Stimulated activated CD4-positive, alpha-beta T cell treated with anti-CD3 and anti-CD28 coated beads, TNF-alpha, amount 100 ng/mL, for 24 hours (primary cell): ENCODE measurements at places on chromosomes 12 and 14.

DNA sequence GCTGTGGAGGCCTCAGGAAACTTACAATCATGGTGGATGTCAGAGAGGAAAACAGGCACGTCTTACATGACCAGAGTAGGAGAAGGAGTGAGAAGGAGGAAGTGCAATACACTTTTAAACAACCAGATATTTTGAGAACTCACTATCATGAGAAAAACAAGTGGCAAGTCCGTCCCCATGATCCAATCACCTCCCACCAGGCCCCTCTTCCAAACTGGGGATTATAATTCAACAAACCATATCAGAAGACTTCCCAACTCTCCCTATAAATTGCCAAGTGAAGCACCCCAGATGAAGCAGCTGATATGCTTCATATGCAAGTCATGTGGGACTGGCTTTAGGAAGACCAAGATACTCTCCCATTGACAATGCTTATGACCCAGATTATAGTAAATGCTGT, 11.6 kb upstream of the ACSM4 start:
- no peak for DNase-seq

DNA sequence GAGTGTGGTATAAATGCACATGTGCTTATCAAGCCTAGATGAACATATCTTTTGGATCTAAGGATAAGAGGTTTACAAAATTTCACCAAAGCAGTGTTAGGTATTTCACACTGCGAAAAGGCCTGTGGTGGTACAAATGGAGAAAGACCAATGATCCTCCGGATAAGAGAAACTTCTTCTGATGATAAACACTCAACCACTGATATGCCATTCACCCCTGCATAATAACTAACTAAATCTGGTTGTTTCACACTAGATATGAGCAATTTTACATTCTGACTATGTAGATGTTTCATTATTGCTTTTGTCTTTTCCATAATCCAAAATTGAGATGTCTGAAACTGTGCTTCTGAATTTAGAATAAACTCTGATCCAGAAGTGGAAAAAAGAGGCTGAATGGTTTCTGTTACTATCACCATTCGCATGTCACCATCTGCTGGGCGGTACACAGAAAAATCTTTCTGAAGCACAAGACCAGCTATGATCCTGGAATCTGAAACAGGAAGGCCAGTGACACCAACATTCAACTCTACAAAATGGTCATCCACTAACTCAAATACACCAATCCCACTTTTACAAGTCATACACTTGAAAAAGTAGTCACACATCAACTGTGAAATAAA, 1.3 kb downstream of the BBS10 start:
- DNase-seq = no peak

- no peak for DNase-seq
These were observed 255.2 kb downstream of the EMP1 start for GRCh38 chr12:13451776-13452175.

DNA sequence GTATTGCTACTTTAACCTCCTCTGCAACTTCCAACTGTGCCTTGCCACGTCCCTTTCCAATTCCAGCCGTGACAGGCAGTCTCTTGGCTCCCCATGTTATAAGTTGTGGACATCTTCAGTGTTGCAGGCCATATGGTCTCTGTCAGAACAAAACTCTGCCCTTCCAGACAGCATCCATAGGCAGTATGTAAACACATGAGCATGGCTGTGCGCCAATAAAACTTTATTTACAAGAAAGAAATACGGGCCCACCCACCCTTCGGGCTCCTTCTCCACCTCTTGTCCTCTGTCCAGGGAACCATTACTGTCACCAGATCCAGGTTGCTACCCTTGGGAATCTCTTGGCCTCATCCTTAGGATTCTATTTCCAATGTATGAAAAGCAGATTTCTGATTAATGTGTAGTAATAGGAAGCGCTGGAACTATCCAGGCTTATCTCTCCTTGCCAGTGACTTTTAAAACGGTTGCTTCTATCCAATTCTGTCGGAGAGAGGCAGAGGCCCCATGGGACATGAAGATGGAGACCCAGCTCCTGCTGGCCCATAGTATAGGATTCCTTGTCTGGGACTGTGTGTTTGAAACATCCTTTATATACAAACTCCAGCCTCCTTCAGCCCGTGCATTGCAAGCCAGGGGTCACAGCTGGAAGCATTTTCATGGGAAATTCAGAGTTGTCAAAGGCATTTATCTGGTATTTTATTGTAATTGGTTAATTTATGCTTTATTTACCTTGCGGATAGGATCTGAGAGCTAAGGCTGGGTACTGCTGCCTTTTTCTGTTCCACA, 114.4 kb downstream of the ZNF664 start:
- DNase-seq = no peak

- no peak for DNase-seq
These were observed 788 bp downstream of the KRT72 start for GRCh38 chr12:52600475-52600874.

DNA sequence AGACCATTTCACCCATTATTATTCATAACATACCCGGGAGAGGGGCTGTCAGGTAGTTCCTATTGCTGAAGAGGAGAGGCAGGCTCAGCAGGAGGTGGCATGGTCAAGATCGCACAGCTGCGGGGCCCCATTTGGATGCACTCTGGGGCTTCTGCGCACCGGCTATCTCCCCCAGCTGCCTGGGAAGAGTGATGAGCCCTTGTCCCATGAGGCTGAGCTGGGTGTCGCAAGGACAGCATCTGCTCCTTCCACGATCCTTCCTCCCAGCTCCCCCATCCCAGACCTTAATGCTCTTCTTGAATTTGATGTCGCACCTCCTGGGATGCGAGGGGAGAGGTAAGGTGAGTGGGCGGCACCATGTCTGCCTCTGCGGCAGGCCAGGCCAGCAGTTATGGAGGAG, 62.6 kb downstream of the SLC24A4 start:
- DNase-seq = no peak

DNA sequence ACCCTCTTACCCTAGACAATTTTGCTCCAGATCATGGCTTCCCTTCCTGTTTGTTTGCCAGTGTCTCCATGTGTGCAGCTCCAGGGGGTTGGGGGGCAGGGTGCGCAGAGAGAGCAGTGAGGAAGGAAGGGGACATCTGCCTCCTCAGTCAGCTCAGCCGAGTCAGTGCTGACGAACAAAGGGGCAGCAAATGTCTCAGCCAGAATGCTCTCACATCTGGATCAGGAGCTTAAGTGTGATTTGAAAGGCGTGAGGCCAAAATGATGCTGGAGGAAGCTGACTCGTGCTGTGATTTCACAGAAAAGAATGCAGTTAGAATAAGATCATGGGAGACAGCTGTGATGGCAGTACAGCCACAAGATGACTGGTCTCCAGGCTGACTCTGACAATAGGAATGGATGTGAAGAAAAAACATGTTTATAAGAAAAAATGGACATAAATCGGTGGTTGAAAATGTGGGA, 27.1 kb upstream of the CDK17 start:
- no peak for DNase-seq
